ENCODE measurements at places on chromosomes 12 and 14. TPM values are rescaled to one million over a fixed set of nuclear protein-coding genes. Genes with fewer than 3 reads are reported as not detected.
A peak's percentile ranks its signal among the peaks of the same experiment; 100 is the strongest.

DNA sequence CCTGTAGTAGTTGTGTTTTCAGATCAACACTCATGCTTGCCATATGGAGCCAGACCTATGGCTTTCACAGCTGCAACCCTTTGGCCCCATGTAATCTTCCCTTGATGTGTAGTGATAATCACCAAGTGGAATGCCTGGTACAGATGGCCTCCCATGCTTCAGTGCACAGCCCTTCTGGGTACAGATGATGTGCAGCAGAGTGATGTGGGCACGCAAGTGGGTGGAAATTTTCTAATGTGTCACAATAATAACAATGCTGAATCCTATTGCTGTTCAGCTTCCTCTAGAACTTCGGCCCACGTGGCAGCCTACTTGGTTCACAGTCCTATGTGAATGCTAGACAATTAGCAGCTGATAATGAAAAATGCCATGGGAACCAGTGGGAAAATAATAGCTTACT is 188.1 kb downstream of the SNAPC1 start:
- peak; percentile 18 for DNase-seq

- DNase-seq, result peak; percentile 81
Observed at GRCh38 chr14:65880507-65880906, 468.0 kb downstream of the FUT8 start.

DNA sequence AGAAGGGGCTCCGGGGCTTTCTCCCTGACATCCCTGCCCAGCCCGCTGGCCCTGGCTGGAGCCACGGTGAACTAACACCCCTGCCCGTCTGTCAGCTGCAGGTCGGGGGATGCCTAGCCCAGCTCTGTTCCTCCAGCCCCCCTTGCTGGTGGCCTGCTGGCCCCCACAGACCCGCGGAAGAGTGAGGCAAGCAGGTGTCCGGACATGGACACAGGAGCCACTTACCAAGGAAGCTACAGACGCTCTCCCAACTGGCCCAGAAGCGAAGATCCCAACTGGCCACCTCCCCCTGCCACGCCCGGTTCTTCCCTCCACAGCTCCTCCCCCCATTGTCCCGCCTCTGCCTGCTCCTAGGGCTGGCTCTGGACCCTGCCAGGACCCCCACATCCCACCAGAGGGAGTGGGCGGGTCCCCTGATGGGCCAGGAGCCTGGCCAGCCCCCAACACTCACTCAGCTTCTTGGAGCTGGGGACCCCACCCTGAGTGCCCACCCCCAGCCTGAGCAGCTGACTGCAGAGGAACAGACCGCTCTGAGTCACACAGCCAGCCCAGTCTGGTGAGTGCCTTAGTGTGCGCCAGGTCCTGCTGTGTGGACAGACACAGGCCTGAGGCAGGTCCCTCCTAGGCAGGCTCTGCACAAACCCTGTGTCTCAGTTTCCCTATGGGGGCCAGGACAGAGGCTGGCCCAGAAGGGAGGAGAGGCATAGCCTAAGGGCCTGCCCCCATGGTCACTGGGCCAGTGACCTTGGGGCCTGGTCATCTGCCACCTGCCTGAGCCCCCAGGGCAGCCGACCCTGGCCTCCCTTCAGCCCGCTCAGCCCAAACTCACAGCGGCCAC is 7.7 kb downstream of the AHNAK2 start:
- DNase-seq, result peak; percentile 98

DNA sequence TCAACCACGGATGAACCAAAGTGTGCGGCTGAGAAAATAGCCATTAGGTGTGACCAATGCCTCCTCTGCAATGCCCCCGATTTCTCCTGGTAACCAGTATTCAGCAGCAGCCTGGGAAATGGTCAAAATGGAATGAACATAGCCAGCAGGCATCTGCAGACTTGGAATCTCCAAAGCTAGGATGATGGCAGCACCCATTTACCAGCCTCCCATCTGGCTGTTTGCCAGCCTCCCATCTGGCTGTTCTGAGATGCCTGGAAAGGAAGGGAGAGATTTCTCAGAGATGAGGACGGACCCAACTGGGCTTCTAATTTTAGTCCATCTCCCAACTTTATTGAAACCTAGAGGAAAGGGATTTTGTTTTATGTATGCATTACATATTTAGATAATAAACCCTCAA is 16.2 kb downstream of the CLMN start:
- no peak for DNase-seq

- no peak for DNase-seq
Observed at GRCh38 chr14:103897075-103897947, 30.9 kb upstream of the TDRD9 start.

DNA sequence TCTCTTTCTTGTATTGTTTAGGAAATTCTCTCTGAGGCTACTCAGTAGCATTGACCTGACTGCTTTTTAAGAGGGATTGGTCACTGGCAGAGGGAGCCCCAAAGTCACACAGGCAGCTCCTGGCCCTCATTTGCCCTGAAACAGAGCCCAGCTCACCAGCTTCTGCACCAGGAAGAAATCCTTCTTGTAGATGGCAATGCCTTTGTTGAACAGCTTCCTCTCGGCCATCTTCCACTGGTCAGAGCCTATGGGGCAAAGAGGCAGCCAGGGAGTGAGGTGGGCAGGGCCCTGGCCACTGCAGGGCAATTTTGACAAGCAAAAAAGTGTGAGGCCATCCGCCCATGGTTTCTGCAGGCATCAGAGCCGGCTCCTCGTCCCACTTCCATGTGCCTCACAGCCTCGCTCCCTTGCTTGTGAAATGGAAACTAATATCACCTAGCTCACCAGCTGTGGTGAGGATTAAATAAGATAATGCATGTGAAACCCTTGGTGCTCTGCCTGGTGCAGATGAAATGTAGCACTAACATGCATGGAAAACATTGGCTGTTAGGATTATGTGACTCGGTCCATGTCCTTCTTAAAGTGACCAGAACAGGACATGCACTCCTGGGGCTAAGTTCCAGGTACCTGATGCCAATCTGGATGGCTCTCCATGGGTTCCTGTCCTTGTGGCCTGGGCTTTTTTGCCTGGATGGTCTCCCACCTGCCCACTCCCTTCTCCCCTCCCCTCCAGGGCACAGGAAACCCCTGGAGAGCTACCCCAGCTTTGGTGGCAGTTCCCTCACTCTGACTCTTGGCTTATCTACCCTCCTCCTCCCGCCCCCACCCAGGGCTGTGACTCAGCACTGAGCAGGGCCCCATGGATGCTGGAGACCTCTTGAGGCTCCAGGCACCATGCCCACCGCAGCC is 11.2 kb upstream of the PNMA1 start:
- DNase-seq, result peak; percentile 68

Gene INHBE
- total RNA-seq, result 0.76 TPM

Gene CLECL1
- not detected for total RNA-seq

Gene CCDC198
- not detected for total RNA-seq

Gene NTN4
- 63.7 TPM for total RNA-seq

Measured in GM23248 (cell line).